ENCODE measurements at places on chromosomes 11 and 22. TPM values are rescaled to one million over a fixed set of nuclear protein-coding genes. Genes with fewer than 3 reads are reported as not detected.

The TECTA gene
- 1.2 TPM for total RNA-seq

The UCP3 gene
- 3.1 TPM for total RNA-seq

The MMP1 gene
- total RNA-seq, result not detected

The BAIAP2L2 gene
- total RNA-seq, result 1.9 TPM

The ST3GAL4 gene
- total RNA-seq, result 12.6 TPM

The GLYATL2 gene
- 2.3 TPM for total RNA-seq

The MISFA gene
- total RNA-seq, result 2.1 TPM

GRCh38 chr11:17208257-17208999 is 642 bp upstream of the PIK3C2A start:
- peak; percentile 39 for DNase-seq

- no peak for DNase-seq
These were observed 2.2 kb downstream of the CADM1 start for GRCh38 chr11:115501893-115502589.

- no peak for DNase-seq
These were observed 21.4 kb upstream of the ACER3 start for GRCh38 chr11:76839311-76839710.

- no peak for DNase-seq
These were observed 62.0 kb downstream of the ZNF280B start for GRCh38 chr22:22446517-22446916.

DNA sequence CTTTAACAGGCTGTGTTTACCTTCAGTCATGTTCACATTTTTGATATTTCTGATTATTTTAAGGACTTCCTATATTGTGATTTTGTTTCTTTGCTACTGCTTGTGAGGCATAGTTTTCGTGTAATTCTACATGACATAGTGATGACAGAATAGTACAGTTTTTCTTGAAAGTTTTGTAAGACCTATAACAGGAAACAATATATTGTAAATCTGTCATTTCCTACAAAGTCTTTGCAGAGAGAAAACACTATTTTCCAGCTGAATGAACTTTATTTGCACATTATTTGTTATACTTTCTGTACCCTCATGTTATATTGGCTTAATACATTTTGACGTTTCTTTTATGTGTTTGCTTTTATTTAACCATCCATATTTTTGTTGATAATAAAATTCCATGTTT is 191.1 kb downstream of the TMEM135 start:
- DNase-seq, result no peak

DNA sequence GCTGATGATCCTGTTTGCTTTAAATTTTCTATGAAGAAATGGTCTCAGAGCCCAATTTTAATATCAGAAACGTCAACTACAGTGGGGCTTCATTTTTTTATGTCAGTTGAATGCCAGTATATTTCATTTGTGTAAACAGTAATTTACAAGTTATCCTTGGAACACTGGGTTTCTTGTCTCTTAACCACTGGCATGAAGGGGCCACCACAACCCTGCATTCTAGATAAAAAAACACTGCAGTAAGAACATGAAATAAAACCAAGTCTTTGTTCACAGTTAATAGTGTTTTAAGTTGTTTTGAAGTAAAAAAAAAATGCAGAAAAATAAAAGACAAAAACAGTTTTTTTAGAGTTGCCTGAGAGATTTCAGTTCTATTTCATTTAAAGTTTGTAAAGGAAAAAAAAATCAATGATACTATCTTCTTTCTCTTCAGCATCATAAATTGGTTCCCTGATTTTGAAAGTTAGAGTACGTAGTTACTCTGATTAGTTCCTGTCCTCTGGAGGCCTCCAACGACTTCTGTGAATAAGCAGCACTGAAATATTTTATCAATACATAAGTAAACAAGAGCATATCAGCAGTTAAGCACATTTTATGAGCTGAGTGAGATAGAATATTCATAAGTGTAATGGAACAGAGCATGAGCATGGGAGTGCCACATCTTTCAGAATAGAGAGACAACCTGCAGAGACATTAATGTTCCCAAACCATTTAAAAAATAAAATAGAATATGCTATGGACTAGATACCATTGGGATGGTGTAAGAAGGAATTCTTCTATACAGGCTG is 7.8 kb upstream of the DDI1 start:
- no peak for DNase-seq

- no peak for DNase-seq
These were observed 20.3 kb upstream of the NLRP6 start for GRCh38 chr11:257766-258493.

GRCh38 chr11:450809-451451 is 851 bp downstream of the PTDSS2 start:
- peak; percentile 69 for DNase-seq

Data from lower leg skin (tissue), 4 donors.